ENCODE measurements at places on chromosomes 4 and X.

- DNase-seq = no peak
Observed at GRCh38 chr4:36218121-36218520, 26.2 kb downstream of the ARAP2 start.

DNA sequence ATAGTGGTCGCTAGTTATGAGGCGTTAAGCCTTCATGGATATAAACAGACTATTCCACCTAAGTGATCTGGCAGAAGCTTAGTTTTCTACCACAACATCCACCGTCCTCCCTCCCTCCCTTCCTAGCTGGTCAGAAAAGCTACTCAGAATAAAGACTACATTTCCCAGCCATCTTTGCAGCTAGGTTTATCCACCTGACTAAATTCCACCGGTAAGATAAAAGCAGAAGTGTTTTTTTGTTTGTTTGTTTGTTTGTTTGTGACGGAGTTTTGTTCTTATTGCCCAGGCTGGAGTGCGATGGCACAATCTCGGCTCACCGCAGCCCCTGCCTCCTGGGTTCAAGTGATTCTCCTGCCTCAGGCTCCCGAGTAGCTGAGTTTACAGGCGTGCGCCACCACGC is 44.3 kb downstream of the HELT start:
- no peak for DNase-seq

DNA sequence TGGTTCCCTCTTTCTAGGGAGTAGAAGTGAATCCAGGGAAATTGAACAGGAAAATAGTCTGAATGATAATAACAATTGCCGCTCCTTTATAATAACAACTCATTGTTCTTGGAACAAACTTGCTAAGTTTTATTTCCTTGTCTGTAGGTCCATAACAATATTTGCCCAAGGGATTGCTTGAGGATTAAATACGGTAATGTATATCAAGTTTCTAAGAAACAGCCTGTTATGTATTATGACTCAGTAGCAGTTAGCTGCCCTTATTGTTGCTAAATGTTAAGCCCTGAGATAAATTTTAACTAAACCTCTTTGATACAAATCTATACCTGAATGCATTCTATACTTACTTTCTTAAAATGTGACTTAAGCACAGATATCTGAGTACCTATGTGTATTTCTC is 215.9 kb upstream of the AADAT start:
- DNase-seq = no peak

DNA sequence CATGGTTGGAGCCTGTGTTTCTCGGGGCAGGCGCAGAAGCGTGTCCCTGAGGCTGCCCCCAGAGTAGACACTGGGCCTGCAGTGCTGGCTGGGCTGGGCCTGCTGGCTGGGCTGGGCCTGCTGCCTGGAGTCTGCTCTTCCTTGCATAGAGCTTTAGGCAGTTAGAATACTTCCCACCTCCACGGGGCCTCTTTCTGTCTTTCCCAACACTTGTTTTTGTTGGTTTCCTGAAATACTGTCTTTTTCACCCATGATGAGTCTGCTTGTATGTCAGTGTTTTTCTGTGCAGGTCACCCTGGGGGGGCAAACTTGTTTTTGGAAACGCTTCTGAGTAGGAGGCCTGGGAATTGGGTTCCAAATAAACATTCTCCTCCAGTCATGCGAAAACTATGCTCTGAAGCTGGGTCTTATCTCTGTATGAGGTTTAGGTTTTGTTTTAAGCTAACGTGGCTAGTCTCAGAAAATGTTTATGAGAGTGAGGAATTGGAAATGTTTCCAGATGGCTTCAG is 32.2 kb downstream of the TRMT44 start:
- DNase-seq = no peak

DNA sequence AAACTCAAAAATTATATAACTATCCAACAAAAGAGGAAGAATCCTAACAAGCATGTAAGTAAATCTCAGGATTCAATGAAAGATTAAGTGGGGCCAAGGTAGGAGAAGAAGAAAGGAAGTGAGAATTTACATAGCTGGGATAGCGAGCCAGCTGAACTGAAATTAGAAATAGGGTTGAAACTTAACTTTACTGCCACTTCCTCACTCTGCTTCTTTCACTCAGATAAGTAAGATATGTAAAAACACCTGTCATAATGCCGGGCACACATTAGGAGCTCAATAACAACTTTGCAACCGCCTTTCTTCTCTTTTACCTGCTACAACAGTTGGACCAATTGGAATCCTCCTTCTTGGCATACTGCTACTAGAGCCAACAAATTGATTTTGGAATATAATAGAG is 129.4 kb downstream of the CNKSR2 start:
- DNase-seq = no peak

DNA sequence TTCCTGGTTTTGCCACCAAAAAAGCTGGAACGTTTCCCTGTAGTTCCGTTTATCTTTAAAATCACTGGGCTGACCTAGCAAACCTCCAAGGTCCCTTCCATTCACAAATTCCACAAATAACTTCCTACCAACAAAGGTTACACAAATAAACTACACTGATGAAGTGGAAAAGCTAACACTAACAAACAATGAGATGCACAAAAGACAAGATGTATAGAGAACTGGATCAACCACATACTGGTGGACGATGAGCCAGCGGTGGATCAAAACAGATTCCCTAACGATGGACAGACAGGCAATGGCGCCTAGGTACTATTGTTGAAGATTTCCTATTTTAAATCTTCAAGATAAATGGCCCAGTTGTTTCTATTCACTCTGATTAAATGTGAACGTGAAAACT is 15.5 kb downstream of the AFAP1 start:
- no peak for DNase-seq

DNA sequence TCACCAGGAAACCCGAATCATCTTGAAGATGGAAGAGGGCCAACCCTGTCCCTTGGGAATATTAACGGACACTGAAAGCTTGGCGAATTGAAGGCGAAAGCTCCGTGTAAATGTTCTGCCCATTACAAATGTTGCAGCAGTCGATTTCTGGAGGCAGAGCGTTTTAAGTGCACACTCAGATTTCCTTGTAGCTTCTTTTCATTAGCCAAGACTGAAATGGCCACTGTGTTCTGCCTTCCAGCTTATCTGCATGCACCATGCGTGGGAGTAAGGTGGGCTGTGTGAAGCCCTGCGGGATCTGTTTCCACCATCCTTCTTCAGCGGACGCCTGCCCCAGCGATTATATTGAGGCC is 1.3 kb downstream of the SMIM20 start:
- no peak for DNase-seq

DNA sequence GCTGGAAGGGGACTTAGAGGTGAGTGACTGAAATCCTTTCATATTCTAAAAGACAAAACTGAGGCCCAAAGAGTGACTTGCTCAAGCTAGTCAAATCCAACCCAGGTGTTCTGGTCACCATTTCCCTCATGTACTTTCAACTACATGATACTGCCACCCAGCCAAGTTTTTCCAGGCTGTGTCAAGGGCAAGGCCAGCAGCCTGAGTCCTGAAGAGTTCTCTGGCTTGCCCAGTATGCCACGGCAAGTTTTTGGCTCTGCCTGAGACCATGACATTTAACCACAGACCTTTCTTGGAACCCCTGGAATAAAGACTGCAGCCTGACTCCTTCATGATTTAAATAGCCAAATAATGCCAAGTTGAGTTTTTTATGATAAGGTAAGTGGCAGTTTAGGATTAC is 10.7 kb upstream of the TMEM164 start:
- no peak for DNase-seq

- DNase-seq = no peak
Observed at GRCh38 chr4:69855822-69856221, 4.1 kb downstream of the SULT1E1 start.

DNA sequence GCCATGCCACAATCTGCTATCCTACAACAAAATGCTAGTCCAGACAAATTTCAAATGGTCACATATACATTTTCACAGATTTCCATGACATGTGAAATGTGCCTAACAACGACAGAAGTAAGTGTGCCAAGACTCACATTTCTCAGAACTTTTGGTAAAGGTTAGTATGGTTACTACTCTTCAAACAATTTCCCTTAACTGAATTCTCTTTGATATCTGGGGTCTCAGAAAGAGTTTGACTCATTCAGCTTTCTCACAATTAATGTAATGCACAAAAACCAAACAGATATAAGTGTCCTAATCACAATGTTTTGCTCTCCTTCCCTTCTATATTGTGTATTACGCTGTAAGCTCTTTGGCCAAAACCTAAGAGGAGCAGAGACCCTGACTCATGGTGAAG is 122.4 kb upstream of the LEF1 start:
- no peak for DNase-seq

- no peak for DNase-seq
Observed at GRCh38 chr4:14726441-14726840, 275.8 kb upstream of the CPEB2 start.

DNA sequence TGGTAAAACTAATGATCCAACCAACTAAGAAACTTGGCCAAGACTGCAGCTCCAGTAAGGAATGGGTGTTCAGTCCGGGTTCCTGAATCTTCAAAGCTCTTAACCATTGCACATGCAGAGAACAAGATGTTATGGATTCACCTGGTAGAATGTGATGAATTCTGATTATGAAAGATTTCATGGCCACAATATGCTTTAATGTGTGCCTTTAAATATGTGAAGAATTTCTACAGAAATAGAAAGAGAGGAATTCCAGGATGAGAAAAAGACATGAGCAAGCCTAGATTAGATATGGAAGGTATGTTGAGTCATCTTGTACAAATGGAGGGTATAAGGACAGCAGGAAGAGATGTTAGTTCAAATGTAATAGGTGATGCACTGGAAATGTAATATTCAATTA is 472.2 kb upstream of the TENM3 start:
- no peak for DNase-seq

DNA sequence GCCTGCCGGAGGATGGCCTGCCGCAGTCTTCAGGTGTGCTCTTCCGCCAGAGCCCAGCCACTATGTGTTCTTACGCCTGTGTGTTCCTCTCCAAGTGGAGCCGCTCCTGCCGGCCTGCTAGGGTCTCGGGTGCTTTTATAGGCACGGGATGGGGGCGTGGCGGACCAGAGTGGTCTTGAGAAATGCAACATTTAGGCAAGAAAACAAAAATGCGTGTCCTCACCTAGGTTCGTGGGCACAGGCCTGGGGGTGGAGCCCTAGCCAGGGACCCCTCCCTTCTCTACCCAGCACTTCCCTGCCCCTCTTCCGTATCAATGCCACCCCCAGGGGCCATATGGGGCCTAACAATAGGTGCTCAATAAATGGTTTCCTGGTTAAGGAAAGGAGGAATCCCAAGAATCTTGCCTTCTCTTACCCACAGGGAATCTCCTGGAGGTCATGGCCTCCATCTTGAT is 34.4 kb upstream of the LRBA start:
- DNase-seq = no peak

- DNase-seq = no peak
Observed at GRCh38 chr4:6620296-6620695, 20.2 kb upstream of the MRFAP1 start.

GRCh38 chr4:52546449-52546848 is 112.7 kb downstream of the USP46 start:
- no peak for DNase-seq

- DNase-seq = no peak
Observed at GRCh38 chr4:152939621-152940020, 3.5 kb downstream of the FHDC1 start.

DNA sequence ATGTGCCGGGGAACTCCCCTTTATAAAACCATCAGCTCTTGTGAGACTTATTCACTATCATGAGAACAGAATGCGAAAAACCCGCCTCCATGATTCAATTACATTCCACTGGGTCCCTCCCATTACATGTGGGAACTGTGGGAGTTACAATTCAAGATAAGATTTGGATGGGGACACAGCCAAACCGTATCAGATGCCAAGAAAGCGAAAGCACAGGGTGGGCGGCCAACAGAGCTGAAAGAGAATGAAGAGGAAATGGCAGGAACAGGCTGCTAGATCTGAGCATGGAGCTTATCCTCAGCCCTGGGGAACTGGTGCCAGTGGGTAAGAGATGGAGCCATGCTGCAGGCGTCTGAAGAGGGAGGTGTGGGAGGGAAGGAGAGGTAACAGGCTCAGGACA is 117.7 kb upstream of the PNPLA4 start:
- DNase-seq = no peak

- no peak for DNase-seq
Observed at GRCh38 chrX:46814966-46815365, 21.9 kb upstream of the RP2 start.

GRCh38 chr4:108794136-108794535 is 31.3 kb upstream of the ETNPPL start:
- no peak for DNase-seq

DNA sequence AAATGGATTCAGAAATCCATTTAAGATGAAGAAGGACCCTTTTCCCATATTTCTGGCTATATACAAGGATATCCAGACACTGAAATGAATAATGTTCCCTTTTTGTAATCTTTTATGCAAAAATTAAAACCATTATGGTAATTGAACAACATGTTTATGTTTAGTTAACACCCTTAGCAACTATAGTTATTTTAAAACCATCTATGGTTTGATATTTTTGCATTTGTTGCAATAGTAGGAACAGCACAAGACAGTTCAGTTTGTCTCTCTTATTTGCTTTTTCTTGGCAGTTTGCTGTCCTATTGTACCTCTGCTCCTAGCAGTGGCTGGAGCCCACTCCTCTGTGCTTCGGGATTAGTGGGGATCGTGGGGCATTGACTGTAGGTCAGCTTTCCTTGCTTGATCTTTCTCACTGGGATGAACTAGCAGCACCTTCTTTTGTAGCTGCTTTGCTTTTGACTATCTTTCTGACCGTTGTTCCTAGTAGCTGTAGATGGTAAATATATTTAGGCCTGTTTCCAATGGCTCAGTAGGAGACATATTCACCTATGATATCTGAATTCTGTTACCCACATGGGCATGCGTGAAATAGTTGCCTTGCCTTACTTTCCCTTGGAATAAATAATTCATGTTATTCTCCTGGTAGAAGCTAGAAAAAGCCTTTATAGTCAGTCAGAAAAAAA is 12.8 kb downstream of the HTT start:
- DNase-seq = no peak

DNA sequence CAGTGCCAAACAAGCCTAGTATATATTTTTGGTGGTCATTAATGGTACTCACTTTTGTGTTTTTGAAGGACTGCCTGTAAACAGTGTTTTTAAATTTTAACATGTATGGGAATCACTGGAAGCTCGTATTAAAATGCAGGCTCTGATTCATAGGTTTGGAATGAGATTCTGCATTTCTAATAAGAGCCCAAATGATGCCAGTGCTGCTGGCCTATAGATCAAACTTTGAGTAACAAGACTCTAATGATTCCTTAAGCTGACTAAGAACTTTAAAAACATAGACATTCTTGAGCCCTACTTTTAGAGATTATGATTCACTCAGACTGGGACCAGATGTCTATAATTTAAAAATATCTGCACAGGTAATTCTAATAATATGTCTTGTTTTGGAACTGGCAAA is 823.2 kb upstream of the LCORL start:
- DNase-seq = no peak

- no peak for DNase-seq
Observed at GRCh38 chrX:69457756-69458155, 46.4 kb upstream of the NALF2 start.

GRCh38 chr4:132763465-132763864 is 385.6 kb upstream of the PCDH10 start:
- DNase-seq = no peak

DNA sequence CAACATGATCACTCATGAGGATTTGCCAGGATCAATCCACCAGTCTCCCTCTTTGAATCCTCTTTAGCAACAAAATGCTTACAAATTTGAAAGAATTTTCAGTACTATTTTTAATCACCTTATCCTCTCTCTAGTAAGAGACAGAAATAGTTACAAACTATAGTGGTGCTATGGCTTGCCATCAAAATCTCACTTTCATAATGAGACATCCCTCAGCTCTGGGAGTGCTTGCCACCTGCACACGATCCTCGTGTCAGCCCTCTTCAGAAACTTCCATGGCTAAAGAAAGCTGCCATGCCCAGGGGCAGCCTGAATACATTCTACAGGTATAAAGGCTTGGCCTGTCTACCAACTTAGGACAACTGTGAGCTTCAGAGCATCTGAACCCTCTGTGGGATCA is 5.1 kb upstream of the DHX15 start:
- DNase-seq = no peak
